ENCODE measurements at places on chromosomes 5 and 9.

DNA sequence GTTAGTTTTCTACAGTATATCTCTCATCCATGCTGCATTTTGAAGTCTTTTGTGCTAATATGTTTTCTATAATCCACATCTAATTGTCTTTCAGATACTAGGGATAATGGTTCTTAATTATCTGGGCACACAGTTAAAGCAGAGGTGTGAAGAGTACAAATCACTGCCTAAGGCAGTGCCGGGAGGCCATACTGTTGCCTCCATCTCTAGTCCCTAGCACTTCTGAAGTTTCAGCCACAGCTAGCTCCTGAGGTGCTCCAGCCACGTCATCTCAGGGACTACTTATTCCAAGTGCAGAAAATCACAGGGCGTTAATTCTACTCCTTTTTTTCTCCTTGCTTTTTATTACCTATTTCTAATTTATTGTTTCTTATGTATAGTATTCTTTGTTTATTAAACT lies 760.0 kb upstream of the FAM174A start:
- DNase-seq: no peak

DNA sequence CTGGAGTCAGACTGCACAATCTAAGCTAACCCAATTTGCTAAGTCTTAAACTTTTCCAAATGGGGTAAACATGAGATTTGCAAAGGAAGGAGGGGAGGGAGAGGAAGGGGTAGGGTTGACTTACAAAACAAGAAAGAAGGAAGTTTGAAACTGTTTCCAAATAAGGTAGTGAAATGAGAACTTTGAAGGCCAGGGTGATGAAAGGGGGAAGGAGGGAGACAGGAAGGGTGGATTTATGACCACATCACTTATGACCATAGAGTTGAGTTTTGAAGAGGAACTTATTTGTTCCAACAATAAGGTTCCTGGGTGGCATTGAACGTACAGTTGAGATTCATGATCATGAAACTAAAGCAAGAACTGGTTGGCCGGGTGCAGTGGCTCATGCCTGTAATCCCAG lies 72.5 kb upstream of the DAPK1 start:
- DNase-seq: no peak

GRCh38 chr9:86069206-86069869 lies 30.0 kb downstream of the GOLM1 start:
- no peak for DNase-seq

DNA sequence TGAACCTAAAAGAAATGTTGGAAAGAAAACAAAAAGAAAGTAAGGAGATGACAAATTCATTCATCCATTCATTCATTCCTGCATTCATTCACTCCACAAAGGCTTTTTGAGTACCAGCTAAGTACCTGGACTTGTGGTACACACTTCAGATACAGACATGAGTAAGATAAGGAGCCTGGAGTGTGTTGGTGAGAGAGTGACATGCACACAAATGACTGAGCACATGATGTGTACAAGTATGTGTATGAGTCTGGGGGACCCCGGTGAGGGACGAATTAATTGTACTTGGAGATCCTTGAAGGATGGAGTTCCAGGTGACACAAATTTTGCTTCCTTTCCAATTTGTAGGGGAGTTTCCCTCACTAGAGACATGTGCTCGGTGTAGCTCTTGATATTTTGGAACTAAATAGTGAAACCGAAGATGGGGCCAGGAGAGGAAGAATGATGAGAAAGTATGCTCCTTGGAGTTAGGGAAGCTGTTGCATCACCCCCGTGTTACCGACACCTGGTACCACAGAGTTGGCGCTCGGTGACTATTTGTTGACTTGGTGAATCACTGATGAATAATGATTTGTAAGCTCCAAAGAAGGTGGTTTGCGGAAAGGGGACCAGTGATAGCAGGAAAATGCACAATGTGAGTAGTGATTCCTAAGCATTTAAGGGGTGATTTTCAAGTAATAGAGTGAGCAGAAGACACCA lies 509.8 kb downstream of the CCDC171 start:
- no peak for DNase-seq

DNA sequence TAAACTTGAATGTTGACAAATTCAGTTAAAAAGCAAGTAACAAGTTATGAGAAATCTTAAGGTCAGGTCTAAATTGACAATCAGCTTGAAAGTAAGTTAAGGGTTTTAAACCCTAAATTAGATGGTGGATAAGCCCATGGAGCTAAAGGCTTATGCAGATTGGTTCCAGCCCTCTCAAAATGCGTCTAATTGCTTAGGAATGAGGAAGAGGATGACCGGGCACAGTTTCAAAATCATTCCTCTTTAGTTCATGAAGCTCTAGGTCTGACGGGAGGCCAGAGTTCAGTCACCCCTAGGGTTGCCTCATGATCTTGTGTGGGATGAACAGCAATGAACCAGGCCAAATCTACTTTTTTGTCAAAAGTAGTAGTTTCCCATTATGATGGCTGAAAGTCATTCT lies 75.4 kb downstream of the SLC38A9 start:
- DNase-seq: no peak

Measured in KG1 (cell line).